Activated naive CD8-positive, alpha-beta T cell treated with anti-CD3 and anti-CD28 coated beads, Interleukin-2, amount 50 U/mL, for 16 hours (primary cell): ENCODE measurements at places on chromosomes 16 and 17.

- no peak for DNase-seq
Measured at GRCh38 chr16:13419589-13419988, 500.4 kb upstream of the ERCC4 start.

- no peak for DNase-seq
Measured at GRCh38 chr17:6160232-6160555, 90.0 kb downstream of the WSCD1 start.

DNA sequence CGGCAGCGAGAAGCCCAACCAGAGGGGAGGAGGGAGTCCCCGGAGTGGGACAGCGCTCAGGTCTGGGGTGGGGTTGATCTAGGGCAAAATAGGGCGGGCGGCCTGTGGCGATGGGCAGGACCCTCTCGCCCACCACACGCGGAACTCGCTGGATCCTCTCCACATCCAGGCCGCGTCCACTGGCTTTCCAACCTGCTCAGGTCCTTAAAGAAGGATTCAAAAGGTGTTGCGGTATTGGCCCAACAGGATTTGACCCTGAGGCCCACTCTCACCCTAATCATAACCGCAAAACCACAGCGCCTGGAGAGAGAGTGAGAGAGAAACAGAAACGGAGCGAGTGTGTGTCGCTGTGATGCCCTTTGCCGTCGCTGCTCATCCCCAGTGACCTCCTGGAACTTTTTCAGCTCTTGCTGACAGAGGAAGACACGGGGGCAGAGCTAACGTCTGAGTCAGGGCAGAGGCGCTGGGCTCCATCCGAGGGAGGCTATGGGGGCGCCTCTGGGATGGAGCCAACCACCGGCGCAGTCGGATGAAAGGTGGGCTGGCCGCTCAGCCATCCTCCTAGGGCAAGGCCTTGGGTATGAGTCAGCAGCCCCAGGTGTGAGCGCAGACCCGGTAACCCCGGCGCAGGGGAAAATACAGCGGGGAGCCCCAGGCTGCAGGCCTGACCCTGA, 16.7 kb upstream of the OR1F1 start:
- DNase-seq: no peak

GRCh38 chr16:76351441-76351840, 74.2 kb downstream of the CNTNAP4 start:
- DNase-seq: no peak

DNA sequence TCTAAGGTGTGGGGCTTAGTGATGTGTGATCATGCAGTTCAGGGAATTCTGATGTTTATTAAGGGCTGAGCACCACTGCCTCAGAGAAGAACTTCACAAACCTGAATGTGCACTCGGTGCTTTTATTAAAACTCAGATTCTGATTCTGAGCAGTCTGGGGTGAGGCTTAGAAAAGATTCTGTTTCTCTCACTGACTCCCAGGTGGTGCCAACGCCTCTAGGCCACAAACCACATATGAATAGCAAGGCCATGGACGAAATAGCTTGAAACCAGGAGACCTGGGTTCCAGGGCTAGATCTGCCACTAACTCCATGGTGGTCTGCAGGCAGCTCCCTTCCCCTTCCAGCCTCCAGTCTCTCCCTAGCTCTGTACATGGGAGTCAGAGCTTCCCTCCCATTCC, 169.1 kb downstream of the HS3ST3B1 start:
- DNase-seq: no peak

GRCh38 chr17:61668486-61668885, 77.5 kb upstream of the NACA2 start:
- no peak for DNase-seq
